ENCODE measurements at places on chromosomes 3 and 15.

DNA sequence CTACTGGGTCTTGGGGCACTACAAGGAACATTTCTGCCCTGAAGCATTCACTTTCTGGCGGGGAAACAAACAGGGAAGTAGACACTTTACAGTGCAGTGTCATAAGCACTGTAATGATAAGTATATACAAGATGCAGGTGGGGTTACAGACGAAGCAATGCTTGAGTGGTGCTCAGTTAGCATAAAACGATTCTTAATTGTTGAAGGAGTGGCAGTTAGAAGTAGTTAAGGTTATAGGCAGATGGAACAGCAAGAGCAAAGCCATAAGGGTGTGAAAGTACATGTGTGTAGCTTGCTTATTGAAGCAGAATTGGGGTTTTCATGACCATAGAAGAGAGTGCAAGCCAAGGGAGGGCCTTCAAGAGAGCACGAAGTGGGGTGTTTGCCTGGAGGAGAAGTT is 46.2 kb downstream of the SLC25A26 start:
- DNase-seq, result no peak

GRCh38 chr15:64647367-64647766 is 128.0 kb downstream of the RBPMS2 start:
- no peak for DNase-seq

- DNase-seq, result no peak
Observed at GRCh38 chr3:45413172-45413765, 24.9 kb downstream of the LARS2 start.

DNA sequence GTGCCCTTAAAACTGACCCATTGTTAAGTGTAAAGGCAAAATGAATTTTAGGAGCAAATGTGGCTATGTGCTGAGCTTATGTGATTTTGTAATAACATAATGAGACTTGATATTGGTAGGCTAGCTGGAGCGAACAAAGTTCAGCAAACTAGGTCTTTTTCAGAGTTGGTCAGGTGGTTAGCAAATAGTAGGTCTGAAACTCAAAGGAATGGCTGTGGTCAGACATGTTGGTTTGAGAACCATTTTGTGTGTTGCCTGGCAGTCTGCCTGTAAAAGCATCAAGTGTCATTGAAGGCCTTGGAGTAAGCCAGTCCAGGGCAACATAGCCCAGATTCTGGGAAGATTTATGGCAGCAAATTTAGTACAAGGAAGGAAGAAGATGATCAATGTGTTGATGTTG is 16.4 kb downstream of the FBXO22 start:
- DNase-seq, result no peak

DNA sequence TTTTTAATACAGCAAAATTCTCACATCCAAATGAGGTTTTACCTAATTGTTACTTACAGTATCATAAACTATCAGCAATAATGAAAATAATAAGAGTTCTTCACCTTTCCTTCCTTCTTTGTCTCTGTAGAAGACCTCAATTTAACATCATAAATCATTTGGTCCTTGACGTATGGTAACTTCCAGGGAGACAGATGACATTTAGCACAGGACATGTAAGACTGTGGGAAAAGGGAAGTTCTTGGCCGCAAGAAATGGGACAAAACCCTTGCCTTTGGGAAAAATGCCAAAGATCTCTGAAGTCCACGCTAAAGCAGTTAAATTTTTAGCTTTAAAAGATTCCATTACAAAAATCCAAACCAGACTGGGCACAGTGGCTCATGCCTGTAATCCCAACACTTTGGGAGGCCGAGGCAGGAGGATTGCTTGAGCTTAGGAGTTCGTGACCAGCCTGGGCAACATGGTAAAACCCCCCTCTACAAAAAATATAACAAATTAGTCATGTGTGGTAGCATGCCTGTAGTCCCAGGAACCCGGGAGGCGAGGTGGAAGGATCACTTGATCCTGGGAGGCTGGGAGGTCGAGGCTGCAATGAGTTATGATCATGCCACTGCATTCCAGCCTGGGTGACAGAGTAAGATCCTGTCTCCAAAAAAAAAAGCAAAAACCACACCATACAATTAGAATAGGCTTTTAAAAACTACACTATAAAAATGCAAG is 8.8 kb downstream of the PTPN9 start:
- no peak for DNase-seq

DNA sequence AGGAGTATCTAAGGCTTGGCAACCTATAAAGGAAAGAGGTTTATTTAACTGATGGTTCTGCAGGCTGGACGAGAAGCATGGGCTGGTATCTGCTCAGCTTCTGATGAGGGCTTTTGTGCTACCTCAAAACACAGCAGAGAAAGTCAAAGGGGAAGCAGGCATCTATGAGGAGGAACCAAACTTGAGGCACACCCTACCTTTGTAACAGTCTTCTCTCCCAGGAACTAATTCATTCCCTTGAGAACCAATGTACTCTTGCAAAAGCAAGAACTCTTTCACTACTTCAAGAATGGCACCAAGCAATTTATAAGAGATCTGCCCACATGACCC is 109.0 kb downstream of the CGGBP1 start:
- no peak for DNase-seq

DNA sequence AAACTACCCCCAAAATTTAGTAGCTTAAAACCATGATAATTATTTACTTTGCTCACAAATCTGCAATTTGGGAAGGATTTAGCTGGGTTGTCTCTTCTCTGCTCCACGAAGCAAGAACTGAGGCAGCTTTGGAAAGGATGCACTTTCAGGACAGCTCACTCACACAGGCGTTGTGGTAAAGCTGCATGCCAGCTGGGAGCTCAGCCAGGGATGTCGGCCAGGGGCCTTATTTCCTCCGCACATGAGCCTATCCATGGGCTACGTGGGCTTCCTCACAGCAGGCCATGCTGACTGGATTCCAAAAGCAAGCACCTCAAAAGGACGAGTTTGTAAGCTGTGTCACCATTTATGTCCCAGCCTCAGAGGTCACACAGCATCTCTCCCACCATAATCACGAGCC is 301.3 kb upstream of the IGF1R start:
- DNase-seq, result no peak

DNA sequence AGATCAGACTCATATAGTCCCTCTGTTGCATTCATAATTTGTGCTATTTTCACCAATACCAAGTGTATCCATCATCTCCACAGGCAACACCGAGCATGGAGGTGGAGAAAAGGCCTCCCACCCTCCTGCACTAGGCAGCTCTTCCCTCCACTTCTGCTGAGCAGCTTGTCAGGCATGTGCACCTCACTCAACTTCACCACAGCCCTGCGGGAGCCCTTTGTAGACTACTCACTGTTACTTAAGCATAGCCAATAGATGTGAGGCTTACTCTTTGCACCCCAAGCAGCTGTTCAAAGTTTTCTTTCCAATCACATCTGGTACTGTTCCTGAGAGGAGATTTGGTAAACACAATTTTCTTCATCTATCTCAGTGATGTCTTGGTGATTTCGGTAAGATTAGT is 16.9 kb upstream of the GUCA1C start:
- peak; percentile 60 for DNase-seq

DNA sequence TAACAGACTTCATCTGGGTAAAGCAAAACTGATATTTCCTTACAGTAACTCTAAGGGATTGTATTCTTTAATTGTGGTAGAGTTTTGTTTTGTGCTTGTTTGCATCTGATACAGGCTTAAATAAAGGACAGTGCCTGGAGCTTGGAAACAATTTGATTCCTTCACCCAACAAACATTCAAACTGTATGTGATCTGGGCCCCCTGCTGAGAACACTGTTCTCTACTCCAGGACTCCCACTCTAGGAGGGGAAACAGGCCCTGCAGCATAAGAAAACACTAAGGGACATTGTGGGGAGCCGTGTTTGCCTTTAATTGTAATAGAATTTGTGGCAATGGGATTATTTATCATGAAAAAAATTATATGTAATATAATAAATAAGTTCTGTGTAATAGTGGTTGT is 56.9 kb downstream of the CTDSPL start:
- no peak for DNase-seq

DNA sequence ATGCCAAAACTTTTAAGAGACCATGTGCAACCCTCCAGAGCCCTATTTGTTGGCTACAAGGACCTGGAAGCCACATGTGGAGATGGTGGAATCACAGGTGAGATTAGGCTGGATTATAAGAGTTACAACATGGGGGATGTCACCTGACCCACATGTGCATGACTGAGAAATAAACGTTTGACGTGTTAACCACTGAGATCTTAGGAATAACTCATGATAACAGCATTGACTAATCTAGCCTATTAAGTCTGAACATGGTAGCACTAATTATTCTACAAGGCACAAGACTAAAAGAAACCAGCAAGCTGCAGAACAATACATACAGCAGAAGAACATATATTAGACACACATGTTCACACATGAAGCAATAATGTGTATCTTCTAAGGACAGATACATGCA is 38.4 kb downstream of the SUCLG2 start:
- DNase-seq, result no peak

GRCh38 chr3:126339466-126339865 is 17.7 kb downstream of the KLF15 start:
- no peak for DNase-seq

GRCh38 chr3:175749981-175750380 is 890.8 kb downstream of the NAALADL2 start:
- no peak for DNase-seq

GRCh38 chr3:153216928-153217327 is 54.9 kb downstream of the RAP2B start:
- no peak for DNase-seq

DNA sequence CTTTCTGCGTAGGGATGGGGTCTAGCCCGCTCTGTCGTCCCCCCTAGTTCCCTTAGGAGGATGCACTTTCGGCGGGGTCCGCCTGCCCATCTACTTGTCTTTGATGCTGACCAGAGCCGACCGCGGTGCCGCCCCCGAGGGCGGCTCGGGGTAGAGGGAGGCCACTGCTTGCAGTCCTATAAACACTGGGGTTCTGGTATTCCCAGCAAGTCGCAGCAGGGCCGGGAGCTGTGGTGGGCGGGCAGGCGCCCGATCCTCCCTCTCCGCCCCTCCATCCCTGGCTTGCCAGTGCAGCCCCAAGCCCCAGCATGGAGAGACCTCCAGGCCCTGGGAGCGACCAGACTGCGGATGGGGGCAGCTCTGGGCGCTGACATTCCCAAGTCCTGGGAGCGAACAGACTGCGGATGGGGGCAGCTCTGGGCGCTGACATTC is 830 bp downstream of the SEMA4B start:
- no peak for DNase-seq

DNA sequence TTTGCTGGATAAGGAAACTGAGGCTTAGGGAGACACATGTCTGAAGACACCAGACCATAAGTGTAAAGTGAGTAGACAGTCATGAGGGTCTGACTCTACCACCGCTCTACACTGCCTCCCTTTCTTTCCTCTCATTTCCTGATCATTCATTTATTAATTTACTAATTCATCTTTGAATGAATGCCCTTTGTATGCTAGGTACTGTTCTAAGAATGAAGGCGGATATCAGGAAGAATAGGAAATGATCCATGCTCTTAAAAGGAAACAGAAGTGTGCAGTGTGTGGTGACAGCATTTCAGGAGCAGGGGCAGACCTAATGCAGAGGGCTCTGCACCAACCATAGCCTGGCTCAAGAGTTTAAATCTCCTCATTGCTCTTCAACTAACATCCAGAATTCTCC is 31.8 kb upstream of the PSMD6 start:
- no peak for DNase-seq

DNA sequence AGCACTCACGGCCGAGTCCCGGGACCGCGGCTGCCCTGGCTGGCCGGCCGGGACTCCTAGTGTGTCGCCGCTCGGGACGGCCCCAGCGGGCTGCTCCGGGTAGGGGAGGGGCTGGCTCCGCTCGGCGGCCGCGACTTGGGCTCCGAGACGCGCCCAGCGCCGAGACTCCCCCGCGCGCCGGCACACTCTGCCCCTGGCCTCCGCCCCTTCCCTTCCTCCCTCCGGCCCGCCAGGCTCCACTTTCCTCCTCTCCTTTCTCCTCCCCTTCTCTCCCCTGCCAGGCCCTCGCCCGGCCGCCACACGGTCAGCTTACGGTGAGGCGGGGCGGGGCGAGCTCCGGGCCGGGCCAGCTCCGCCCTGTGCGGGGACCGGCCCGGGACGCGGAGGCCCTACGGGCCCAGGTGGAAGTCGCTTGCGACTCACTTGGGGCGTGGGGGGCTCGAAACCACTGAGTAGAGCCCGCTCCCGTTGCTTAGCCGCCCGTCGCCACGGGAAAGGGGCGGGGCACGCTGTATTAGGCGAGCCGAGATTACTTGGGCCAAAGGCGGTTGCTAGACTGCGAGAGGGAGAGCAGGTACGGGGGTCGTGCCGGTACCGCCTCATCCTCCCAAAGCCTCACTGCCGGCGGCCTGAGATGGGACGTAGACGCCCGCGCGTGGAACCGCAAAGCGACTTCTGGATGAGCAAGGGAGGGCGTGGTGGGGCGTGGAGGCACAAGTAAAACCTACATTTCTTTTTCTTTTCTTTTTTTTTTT is at the start of gene ITGB5:
Gene ITGB5 (minus strand): TSS at position 189 of the 755 bp plus-strand sequence. CDS start 365 bp downstream, outside the sequence.
- peak; percentile 43 for DNase-seq

DNA sequence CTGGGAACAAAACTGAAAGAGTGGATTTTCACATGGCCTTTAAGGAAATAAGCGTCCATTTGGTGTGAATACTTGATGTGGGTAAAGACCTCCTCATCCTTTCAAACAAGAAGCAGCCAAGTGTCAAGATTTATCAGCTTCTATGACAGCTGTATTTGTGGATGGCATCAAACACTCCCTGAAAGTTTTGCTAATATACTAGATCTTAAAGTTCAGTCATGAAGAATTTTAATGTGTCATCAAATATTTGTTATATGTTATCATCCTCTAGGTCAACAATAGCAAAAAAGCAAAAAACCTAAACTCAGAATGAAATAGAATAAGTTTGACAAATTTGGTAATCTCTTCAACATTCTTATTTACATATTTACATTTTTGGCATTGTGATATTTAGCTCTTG is 29.1 kb upstream of the LYSMD4 start:
- DNase-seq, result no peak

DNA sequence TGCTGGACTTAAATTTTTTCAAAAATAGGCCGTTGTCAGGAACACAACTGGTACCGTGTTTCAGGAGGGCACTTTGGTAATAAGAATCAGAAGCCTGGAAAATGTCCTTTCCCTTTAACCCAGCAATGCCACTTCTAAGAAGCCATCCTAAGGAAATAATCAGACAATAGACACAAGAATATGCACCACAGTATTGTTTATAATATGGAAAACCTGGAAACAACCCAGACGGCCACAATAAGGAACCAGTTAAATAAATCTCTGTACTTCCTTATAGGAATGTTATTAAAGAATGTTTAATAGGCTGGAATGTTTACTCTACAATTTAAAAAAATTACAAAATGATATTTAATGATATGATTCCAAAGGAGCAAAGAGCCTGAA is 30.4 kb upstream of the ATP1B3 start:
- no peak for DNase-seq

Measured in astrocyte of the cerebellum (primary cell).